ENCODE measurements at places on chromosomes 4 and X.

DNA sequence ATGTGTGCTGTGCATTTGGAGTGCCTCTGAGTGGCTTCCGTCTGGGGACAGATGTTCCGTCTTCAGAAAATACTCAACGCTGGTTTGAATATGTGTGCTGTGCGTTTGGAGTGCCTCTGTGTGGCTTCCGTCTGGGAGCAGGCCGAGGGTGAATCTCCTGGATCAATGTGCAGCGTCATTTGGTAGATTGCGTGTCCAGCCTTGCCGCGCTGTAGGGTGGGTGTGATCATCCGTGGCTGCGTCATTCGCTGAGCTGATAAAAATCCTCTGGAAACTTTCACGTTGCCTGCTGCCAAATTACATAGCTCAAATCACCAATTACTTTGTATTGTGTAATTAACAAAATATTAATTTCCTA is 12.1 kb downstream of the UVSSA start:
- DNase-seq, result peak; percentile 75

- DNase-seq, result peak; percentile 88
These were observed 58.6 kb upstream of the DCTD start for GRCh38 chr4:182975806-182976205.

DNA sequence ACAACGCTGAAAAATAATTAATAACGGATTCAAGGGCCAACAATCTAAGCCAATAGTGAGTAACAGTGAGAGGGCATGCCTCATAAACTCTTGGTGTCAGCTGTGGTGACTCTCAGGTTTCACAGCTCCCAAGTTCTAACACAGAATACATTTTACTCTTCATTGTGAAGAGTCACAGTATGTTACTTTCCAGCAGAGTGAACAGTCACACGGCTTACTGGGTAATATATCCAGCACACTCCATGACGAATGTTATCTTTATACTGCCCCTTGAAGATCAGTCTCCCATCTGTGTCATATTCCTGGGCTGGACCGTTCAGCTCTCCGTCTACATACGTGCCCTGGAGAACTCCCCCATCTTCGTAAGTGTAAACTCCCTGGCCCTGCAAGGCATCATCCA is 23.1 kb downstream of the SETD7 start:
- no peak for DNase-seq

DNA sequence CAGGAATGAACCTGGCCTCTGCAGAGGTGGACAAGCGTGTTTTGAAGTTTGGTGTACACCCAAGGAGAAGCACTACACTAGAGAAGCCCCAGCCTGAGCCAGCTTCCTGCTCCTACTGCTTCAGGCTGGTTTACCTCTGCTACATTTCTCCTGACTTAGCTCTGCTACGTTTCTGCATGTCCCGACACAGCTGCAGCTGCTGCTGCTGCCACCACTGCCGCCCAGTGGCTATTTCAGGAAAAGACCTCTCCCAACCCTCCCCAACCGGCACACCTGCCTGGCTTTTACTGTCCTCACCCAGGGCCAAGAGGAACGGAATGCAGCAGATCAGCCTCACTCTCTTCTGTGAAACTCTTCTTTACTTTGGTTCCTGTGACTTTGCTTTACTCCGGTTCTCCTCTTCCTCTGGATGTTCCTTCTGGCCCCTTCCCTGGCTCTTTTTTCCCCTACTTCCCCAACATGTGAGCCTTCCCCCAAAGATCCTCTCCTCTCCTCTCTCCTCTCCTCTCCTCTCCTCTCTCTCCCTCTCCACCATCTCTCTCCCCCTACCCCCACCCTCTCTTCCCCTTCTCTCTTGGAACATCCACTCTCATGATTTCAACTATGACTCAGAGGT is 3.1 kb upstream of the P2RY4 start:
- DNase-seq, result peak; percentile 19

DNA sequence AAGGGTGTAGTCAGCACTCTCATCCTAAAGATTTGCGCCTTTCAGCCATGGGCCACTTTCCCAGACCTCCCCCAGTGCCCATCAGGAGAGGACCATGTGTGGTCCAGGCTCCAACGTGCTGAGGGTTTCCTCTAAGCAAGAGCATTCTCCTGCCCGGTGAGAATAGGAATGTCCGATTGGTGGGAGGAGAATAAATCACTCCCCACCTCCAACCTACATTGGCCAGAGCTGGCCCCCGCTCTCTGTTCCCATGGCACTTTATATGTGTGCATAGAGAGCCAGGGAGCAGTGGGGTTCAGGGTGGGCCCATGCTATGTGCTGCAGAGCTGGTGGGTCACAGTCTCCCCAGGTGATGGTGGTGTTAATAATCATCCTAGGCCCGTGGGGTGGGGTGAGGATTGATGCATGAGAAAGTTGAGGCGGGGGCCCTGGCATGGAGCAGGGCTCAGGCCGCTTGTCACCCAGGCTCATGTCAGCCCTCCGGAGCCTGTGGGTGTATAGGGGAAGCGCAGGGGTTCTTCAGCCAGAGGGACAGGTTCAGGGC is 6.8 kb upstream of the SORCS2 start:
- DNase-seq, result no peak

GRCh38 chr4:154574311-154574710 is 11.5 kb downstream of the FGB start:
- DNase-seq, result no peak

DNA sequence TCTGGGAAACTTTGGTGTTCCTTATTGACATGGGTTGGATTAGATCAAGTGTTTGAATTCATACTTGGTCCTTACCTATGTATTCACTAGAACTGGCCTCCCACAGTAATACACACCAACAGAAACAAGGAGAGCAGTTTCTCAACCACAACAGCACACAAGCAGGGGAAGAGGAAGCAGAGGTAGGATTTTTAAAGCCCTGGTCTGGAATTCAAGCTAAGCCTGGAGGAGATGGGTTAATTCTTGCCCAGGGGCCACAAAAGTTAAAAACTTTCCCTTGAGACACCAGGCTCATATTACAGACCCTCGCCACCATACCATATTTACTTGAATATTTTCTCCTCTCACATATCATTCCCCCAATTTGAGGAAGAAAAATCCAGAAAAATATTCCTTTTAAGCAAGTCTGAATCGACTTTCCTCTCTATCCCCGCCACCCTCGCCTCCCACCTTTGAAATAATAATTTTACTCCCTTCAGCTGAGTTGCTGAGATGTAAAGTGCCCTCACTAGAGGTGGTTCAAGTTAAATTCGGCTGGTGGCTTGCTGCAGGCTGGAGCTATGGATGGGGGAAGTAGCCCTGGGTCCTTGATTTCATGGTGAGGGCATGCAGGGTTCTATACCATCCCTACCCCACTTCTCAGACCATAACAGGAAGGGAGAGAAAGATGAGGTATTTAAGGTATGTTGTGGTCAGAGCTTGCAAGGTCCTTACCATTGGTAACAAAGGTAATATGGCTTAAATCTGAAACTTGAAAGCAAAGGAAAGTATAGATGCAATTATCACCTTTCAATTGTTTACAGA is 440.2 kb downstream of the INPP4B start:
- peak; percentile 64 for DNase-seq

GRCh38 chr4:178696515-178696914 is 1254.3 kb upstream of the AGA start:
- DNase-seq, result peak; percentile 7

DNA sequence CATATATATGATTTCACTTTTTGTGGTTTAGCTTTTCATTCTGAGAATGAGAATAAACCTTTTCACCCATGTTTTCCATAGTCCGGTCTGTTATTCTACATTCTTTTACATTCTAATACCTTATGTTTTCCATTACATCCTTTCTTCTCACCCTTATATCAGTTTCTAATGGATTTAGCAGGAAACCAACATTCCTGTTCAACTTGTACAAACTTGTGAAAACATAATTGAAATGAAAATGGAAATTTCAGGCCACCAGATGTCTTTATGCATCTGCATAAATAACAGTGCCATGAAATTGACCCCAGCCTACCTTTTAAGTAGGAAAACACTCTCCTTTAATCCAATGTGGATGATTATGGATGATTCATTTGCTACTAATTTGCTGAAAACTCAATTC is 494.8 kb upstream of the ZFP42 start:
- DNase-seq, result peak; percentile 16

DNA sequence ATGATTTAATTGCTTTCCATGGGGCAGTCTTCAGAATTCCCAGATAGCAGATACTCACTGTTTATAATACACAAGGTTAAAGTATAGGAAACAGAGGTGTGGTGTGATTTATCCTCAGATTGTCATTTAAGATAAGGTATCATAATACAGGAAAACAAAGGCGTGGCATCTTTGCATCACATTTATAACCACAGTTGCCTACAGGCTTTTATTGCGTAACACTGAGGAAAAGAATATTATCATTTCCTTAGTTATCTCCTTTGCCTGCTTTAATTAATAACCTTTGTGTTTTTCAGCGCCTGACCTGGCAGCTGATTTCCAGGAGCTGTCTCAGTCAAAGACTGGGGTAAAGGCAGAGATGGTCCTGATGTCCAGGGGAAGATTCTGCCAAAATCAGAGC is 68.8 kb downstream of the SSX7 start:
- DNase-seq, result no peak

GRCh38 chrX:126177133-126177840 is 11.2 kb upstream of the DCAF12L2 start:
- no peak for DNase-seq

DNA sequence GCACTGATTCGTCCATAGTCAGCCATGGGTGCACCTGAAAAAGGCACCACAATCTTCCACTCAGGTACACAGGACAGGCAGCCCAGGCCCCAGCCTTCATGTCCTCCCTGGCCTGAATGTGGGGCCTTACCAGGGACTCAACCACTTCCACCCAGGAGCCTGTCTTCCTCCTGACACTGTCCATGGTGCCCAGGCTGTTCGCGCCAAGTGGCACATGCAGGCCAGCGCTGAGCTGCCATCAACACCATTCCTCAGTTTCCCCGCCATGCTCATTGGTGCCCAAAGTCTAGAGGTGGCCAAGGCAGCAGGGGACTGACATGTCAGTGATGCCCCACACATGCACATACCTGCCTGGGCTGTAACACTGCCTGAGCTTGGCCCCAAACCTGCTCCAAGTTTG is 322.2 kb upstream of the POU3F4 start:
- no peak for DNase-seq

DNA sequence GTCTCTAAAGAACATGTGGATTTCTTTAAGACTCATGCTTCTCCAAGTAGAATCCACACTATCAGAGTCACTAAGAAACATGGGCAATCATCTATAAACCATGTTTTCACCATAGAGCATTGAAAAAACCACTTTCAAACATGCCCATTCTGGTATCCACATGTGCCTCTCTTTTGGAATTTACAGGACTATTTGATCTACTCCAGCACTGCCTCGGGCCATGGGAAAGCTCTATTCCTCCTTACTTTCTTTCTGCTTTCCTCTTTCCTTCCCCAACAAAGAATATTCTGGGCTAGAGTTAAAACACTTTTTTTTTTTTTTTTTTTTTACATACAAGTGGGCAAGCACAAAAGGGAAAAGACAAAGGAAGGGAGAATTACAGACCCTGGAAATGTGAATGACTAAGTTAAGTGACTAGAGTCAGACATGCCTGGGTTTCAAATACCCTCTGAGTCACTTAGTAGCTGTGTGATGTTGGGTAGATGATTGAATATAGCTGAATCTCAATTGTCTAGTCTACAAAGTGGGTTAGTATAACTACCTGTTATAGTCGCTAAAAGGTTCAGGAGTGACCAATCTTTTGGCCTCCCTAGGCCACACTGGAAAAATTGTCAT is 847.7 kb upstream of the INTU start:
- peak; percentile 57 for DNase-seq

DNA sequence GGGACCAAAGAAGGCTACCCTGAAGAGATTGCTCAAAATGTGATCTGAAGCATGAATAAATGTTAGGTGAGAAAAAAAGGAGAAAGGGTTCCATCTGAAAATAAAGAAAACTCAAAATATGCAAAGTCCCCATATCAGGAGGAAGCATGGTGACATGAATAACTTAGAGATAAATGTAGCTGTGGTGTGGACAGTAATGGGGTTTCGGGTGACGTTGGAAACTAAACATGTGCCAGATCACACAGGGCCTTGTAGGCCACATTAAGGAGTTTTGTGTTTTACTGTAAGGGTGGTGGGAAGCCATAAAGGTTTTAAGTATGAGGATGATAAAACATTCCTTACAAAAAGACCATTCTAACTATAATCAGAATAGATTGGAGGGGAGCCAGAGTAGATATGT is 40.3 kb upstream of the ACSL4 start:
- no peak for DNase-seq

DNA sequence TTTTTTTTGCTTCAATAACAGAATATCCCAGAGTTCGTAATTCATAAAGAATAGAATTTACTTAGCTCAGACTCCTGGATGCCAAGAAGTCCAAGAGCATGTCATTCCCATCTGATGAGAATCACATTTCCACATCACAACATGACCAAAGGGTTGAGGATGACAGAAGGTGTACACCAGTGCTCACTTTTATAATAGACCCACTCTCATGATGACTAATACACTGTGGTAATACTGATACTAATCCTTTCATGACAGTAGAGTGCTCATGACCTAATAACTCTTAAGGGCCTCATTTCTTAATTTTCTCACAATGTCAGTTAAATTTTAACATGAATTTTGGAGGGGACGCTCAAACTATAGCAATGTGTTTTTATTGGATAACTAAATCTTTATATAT is 69.2 kb downstream of the ZNF732 start:
- DNase-seq, result no peak

GRCh38 chrX:3415011-3415410 is 68.6 kb upstream of the MXRA5 start:
- peak; percentile 43 for DNase-seq

DNA sequence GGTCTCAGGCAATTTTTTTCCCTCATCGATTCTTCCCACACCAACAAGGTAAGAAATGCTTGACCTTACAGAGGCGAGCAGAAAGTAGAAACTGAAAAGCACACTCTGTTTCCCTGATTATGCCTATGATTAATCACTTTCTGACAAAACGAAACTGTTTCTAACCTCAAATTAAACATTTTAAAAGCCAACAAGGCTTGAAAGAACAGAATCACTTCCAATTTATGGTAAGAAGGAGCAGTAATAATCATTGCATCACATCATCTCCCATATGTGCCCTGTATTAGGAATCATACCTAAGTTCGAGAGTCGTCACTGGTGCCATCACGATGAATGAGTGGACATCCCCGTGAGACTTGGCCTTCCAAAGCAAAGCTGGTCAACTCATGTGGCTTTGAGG is 12.5 kb upstream of the CXCL13 start:
- no peak for DNase-seq

GRCh38 chr4:29558789-29559188 is 1161.4 kb upstream of the PCDH7 start:
- no peak for DNase-seq

DNA sequence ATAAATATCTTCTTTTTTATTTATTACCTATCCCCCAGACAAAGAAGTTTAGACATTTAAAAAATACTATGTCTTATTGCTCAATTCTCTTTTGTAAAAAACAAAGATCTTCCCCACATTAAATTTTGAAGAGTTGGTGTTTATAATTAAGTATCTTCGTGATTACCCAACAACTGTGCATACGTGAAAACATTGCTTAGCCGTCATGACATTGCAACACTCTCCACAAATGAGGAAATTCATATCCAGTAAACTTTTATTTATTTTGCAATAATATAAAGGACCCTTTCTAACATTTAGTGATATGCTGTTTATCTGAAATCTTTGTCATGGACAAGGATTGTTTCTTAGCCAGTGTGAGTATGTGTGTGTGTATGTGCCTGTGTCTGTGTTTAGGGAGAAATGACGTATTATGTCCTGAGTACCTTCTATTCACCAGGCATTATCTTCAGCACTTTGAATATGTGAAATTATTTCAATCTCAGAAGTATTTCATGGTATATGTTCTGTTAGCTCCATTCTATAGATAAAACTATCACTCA is 26.1 kb upstream of the EREG start:
- no peak for DNase-seq

GRCh38 chrX:72478351-72478750 is 94.3 kb downstream of the HDAC8 start:
- no peak for DNase-seq

GRCh38 chrX:40245488-40246071 is 147.8 kb upstream of the BCOR start:
- peak; percentile 53 for DNase-seq
